Ovary (tissue), 10 donors: ENCODE measurements at places on chromosomes 2 and 18. TPM values are rescaled to one million over a fixed set of nuclear protein-coding genes. Genes with fewer than 3 reads are reported as not detected.

BMP10 gene
- total RNA-seq, result not detected

EPAS1 gene
- 81.0 TPM for total RNA-seq

GRCh38 chr18:34001376-34001775 is 223.3 kb downstream of the NOL4 start:
- DNase-seq, result no peak

- no peak for DNase-seq
Measured at GRCh38 chr18:23861805-23862470, 152.6 kb upstream of the TTC39C start.

DNA sequence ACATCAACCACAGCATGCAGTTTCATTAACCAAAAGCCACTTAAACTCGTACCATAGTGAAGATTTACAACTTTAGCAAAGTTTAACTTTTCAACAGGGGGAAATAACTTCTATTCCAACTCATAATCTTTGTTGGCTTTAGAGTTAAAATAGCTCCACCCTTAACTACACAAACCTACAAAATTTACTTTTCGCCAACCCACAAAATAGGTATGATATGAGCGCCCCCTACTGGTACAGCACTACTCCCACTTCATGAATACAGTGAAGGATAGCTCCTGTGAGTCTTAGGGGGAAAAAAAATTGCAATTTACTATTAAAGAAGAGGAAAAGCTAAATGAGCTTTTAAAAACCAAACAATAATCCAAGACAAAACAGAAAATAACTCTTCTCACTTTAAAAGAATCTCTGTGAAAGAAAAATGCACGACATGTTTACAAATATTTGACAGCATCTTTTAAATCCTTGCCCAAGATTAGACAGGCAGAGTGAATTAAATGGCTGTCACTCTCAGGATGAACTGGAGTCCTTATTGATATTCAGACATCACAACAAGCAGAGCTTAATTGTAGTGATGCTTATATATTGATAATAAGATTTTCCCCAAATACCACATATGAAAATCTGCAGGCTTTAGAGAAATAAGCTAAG is 32.2 kb downstream of the TMEFF2 start:
- DNase-seq, result peak; percentile 55

DNA sequence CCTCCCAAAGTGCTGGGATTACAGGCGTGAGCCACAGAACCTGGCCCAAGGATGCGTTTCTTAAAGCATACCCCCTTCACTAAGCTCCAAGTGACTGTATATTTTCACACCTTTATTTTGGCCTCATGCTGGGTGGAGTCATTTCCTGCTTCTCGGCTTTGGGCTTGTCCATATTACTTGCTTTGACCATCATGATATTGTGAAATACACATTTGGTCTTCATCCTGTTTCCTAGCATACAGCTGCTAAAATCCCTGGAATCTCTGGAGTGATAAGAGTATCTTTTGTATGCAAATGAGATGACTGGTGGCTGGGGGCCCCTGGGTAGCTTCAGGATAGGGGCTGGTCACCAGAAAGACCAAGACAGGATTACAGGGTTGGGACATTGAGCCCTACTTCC is 17.6 kb upstream of the COLEC12 start:
- DNase-seq, result no peak

DNA sequence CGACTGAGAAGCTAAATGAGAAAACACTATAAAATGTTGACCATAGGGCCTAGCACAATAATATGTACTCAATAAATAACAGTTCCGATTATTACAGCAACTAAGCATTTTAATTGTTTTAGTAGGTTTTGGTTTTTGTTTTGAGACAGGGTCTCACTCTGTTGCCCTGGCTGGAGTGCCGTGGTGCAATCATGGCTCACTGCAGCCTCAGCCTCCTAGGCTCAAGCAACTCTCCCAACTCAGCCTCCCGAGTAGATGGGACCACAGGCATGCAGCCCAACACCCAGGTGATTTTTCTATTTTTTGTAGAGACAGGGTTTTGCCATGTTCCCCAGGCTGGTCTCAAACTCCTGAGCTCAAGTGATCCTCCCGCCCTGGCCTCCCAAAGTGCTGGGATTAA is 54.1 kb downstream of the ESCO1 start:
- DNase-seq, result no peak

- no peak for DNase-seq
Measured at GRCh38 chr2:216508229-216508628, 9.6 kb downstream of the RPL37A start.

DNA sequence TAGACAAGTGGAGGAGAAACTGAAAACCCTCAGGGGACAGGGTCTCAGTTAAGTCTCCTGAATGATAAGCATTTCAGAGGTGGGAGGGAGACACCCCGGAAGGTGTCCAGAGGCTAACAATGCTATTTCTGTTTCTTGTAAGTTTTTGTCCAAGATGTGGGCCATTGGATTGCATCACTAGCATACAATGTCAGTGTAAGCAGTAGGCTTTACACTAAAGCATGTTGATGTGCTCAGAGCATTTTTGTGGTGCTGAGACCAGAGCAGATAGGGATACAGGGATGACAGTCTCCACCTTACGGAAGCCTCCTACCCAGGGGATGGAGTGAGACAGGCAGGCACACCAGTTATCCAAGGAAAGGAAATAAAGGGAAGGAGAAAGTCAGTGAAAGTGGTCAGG is 2.2 kb upstream of the IL1R1 start:
- DNase-seq, result no peak

- peak; percentile 28 for DNase-seq
Measured at GRCh38 chr18:48800876-48801727, 149.7 kb downstream of the SMAD7 start.
